ENCODE measurements at places on chromosomes 16 and 17.

- DNase-seq = no peak
Observed at GRCh38 chr17:39946551-39947330, 16.1 kb upstream of the GSDMA start.

- DNase-seq = no peak
Observed at GRCh38 chr17:43574896-43575525, 28.9 kb upstream of the ETV4 start.

DNA sequence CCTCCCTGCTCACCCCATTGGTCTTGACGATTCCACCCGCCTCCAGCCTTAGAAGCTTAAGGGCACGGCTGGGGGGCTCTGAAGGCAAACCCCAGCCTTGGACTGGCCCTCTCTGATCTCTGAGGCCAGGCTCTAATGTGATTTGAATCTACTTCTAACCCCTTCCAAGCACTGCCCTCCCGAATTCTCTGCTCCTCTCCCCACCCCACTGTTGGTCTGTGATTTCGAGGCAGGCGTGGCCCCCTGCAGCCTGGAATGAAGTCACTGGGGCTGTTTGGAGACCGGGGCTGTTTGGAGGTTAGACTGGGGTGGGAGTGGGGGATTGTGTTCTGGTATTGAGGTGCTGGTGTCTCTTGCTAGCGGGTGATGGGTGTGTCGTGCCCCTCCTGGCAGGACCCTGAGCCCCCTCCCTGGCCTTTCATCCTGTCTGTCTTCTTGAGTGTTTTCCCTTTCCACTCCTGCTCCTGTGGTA lies 2.2 kb downstream of the GRB7 start:
- no peak for DNase-seq

DNA sequence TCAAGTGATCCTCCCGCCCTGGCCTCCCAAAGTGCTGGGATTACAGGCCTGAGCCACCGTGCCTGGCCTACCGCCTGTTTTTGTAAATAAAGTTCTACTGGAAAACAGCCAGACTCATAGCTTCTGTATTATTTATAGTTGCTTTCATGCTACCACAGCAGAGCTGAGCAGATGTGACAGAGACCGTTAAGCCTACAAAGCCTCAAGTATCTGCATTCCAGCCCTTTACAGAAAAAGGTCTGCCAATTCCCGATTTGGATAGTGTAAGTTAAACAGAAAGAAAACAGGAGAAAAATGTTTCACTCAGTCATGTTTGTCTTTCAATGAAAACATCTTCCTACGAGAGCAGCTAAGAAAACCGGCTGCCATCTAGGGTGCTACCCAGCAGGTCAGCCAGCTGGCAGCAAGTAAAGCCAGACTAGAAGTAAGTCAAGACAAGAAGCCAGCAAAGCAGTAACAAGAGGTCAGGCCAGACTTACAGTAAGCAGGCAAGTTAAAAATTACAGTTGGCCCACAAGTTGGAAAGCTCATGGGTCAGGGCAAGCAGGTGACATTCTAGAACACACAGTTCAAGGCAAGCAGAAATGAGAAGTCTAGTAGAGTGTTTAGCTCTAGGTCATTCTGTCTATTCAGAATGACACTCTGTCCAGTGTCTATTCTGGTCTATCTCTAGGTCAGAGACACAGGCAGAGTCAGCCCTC lies 17.7 kb downstream of the NCBP3 start:
- no peak for DNase-seq

- DNase-seq = no peak
Observed at GRCh38 chr17:58364270-58364942, 12.4 kb upstream of the SUPT4H1 start.

- DNase-seq = no peak
Observed at GRCh38 chr16:12093902-12094301, 117.4 kb downstream of the SNX29 start.

DNA sequence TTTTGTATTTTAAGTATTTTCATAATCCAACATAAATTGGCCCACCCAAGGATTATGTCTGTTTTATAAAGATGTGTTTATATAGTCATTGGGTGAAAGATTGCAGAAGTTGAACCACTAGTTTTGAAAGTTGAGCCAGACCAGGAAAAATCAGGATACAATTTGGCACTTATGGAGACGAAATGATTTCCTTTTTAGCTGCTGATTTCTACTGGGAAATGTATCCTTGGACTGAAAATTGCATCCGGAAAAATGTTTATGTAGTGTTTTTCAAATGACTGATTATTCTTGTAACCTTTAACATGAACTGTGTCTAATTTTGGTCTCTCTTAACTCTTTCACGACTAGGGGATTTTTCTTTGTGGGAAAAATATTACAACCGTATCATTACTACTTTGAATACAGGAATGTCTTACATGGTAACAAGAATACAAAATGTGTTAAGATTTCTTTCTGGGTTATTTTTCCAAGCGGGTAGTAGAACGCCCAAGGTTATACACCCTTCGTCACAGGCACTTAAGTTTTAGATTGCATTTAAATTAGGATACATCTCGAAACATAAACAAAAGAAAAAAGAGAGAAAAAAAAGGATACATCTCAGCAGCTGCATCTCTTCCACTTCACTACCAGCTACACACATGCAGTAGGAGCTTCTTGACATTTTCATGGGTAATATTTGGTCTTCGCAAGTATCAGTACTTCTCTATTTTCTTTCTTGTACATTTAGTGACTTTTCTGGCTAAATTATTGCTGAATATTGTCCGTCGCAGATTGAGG lies 273.0 kb upstream of the TBX2 start:
- no peak for DNase-seq

DNA sequence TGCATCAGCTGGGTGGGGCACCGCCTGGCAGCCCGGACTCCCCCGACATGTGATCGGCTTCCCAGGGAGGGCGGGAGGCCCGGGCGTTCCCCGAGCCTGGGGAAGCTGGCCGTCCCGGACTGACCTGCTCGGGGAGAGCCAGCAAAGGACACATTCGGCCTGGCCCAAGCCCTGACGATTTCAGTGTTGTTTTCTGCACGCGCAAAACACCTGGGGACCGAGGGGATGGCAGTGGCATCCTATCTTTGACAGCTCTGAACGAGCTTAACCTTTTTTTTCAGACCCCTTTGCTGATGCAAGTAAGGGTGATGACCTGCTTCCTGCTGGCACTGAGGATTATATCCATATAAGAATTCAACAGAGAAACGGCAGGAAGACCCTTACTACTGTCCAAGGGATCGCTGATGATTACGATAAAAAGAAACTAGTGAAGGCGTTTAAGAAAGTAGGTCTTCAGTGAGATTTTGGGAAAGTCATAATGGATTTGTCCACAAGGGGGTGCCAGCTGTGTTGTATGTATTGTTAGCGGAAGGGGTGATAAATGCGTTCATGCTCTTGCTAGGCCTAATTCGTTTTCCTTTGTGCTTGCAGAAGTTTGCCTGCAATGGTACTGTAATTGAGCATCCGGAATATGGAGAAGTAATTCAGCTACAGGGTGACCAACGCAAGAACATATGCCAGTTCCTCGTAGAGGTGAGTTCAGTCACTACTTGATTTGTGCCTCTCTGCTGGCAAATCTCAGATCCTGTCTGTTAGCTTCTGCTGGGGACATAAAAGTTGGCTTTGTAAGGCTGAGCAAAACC lies 1.0 kb downstream of the EIF1 start:
- no peak for DNase-seq

- DNase-seq = no peak
Observed at GRCh38 chr16:56353054-56353921, 72.1 kb downstream of the AMFR start.

- DNase-seq = peak; percentile 66
Observed at GRCh38 chr17:76384987-76385891, 830 bp downstream of the SPHK1 start.

DNA sequence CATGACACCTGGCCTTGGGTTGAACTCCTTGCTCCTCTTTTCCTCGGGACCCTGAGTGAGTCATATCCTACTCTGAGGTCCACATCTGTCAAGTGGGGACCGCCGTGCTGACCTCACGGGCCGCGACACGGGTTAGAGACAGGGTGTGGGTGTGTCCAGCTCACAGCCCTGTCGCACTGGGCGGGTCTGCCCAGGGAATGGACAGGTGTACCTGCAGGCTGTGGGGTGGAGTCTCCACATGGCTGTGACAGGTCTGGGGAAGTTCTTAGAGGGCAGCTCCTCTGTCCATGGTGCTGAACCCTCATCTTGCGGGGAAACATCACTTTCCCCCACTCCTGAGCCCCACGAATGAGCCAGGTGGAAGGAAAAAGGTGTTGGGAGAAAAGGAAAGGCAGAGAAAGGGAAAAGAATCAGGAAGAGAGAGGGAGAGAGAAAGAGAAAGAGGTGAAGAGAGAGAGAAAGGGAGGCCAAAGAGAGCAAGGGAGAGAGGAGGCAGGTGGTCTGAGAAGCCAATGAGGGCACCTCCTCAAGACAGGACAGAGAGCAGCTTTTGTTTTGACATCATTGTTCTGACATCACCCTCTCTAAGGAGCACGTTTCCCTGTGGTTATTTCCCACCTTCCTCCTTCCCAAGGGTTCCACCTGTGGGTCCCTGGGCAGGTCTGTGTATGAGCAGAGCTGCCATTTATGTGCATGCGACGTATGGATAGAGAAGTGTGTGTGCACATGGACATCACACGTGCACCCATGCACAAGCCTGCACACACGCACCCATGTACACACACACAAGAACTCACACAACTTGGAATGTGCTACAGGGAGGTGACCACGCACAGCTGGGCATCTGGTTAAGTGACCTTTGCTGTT lies 32.6 kb upstream of the CBFA2T3 start:
- DNase-seq = no peak

DNA sequence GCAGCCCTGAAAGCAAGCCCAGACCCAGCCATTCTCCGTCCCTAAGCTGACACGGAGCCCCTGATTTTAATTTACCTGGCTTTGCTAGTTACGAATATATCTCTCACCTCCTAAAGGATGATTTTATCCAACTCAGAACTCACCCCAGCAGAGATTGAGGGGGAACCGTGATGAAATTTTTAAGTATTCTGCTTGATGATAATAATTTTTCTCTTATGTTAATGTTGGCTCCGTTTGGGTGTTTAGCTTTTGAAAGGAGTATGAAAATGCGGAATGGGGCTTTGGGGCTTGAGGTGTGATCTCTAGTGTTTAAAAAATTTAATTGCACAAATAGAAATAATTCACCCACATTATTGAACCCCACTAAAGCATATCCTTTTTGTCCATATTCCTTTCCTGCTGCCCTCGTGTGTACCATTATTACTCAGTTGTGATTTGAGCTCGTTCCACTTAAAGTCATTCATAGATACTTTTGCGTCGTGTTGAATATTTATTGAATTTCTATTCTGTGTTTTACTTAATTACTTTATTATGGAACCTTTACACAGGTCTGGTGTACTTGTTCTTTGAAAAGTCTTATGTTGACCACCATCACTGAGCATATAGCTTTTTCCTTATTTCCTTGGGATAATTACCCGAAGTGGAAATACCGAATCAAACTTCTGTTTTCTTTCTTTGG lies 775 bp downstream of the PRPSAP2 start:
- no peak for DNase-seq

DNA sequence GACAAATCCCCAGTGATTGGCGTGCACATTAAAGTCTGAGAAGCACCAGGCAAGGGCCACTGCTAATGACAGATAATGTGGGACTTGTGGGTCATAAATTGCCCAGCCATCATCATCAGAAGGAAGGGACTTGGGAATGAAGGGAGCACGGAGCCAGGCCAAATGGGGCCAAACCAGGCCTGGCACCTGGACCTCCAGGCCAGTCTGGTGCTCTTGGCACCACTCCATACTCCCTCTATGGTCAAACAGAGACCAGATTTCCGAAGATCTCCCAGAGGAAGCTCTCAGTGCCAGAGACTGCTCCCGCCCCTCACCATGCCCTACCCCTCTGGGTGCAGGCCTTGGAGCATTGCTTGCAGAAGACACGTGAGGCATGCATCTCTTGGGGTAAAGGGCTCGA lies 142.2 kb downstream of the CCDC182 start:
- DNase-seq = no peak

- DNase-seq = no peak
Observed at GRCh38 chr17:66957951-66958579, 6.4 kb upstream of the CACNG4 start.

DNA sequence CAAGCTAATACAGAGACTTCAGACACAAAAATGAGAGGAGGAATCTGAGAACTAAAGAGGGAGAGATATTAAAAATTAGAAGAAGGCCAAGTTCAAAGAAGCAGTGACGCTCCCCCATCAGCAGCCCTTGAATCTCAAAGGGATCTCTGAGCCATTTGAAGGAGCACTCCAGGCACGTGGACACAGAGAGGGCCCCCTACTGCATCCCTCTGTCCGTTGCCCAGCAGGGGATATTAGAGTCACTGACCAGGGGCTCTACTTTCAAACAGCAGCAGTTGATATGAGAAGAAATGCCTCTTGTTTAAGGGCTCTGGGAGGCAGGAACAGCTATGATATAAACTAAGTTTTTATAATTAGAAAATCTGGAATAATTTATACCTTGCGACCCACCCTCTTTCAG lies 479.0 kb upstream of the SALL1 start:
- DNase-seq = no peak

GRCh38 chr16:89801800-89802199 lies 14.6 kb downstream of the FANCA start:
- no peak for DNase-seq

DNA sequence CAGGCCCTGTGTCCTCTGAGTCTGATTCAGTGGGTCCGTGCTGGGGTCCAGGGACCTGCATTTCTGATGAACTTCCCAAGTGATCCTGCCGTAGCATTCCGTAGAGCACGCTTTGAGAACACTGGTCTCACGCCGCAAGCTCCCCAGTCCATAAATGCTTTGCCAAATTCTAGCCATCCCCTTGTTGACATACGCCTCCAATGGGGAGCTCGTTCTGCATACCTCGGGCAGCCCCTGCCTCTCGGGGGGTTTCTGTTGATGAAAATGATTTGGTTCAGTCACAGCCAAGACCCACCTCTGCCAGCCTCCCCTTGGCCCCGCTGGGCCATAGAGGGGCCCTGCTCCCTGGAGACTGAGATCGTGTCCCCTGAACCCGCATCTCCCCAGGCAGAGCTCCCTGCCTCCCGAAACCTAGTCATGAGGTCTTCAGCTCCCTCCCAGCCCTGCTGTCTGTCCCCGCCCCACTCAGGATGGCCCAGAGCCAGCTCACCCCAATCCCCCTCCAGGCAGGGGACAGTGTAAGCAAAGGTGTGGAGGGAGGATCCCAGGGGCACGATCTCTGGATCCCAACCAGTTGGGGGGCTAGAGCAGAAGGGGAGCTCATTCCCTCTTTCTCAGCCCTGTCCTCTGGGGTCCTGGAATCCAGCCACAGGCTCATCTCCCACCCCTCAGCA lies 16.2 kb upstream of the SPNS2 start:
- no peak for DNase-seq

- no peak for DNase-seq
Observed at GRCh38 chr16:23595246-23595950, 718 bp downstream of the NDUFAB1 start.

- no peak for DNase-seq
Observed at GRCh38 chr16:54928016-54928356, 2.7 kb upstream of the IRX5 start.
